Activated T-cell treated with anti-CD3 and anti-CD28 coated beads, Interleukin-2, amount 50 U/mL, for 72 hours (primary cell): ENCODE measurements at places on chromosomes 2 and 18.

DNA sequence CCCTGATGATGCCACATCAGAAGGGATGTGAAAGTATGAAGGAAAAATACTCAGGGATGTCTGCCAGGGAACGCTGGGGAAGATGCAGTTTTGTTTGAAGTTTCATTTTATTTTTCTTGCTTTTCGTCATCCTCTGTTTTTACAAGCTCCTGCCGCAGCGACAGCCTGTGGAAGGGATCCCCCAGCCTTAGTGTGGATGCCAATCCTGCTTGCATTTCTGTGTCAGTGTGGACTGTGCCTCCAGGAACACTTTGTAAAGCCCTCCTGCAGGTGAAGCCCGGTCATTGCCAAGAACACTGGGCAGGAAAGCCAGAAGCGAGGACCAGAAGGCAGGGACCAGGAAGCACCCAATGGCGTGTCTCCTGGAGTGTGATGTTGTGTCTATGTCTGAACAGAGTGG, 234.3 kb downstream of the SEPTIN10 start:
- DNase-seq, result no peak

DNA sequence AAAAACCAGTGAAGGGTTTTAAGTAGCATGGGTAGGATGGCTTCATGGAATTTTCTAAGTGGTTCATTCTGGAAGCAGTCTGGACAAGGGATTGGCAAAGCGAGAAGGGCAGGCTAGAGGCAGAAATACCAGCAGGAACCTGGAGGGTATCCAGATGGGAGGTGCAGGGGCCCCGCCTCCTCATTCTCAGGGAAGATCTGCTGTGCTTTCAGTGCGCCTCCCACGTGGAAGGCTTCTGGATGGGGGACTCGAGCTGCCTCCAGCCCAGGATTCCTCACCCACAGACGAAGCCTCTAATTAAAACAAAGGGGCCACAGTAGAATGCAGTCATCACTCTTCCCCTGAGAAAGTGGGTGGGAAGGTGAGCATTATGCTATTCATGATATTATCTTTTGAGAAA, 79.8 kb downstream of the VSNL1 start:
- DNase-seq, result no peak

GRCh38 chr2:132720393-132720792, 50.4 kb upstream of the LYPD1 start:
- DNase-seq, result no peak

DNA sequence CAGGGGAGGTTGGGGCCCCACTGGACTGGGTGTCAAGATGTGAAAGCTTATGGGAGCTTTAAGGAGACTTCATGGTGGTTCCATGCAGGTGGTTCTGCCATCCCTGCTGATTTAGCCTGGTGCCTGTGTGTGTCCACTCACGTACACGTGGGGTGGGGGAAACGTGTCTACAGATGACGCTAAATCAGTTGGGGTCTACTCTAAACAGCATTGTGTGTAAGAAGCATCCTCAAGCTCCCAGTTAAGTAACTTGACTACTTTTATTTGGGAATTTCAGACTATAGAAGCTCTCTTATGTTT, 47.1 kb downstream of the BCL2L11 start:
- no peak for DNase-seq

GRCh38 chr2:121748202-121748601, 7.2 kb upstream of the TSN start:
- no peak for DNase-seq

- DNase-seq, result peak; percentile 100
Measured at GRCh38 chr18:51197661-51198424, at the start of gene MEX3C. Gene MEX3C, minus strand, starts transcription at chr18:51197681. Its CDS starts 361 bp downstream, at chr18:51197320.

- DNase-seq, result no peak
Measured at GRCh38 chr2:169343202-169343601, 19.1 kb downstream of the LRP2 start.

DNA sequence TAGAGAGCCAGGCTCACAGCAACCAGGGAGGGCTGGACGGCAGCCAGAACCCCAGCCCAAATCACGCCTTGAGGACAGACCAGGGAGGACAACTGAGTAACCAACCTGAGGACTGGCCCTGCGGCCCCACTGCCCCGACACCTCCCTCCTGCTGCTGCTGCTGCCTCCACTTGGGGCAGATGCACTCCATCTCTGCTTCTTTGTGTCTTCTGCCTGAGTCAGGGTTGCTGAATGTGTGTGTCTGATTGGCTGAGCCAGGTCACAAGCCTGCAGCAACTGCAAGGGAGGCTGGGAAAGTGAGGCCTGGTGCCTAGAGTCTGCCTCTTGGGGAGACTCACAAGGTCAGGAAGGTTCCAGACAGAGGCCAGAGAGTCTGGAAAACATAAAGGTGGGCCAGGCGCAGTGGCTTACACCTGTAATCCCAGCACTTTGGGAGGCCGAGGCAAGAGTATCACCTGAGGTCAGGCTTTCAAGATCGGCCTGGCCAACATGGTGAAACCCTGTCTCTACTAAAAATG, 83.4 kb downstream of the ZFP36L2 start:
- DNase-seq, result peak; percentile 68

- no peak for DNase-seq
Measured at GRCh38 chr2:120778244-120778643, 42.6 kb downstream of the GLI2 start.

DNA sequence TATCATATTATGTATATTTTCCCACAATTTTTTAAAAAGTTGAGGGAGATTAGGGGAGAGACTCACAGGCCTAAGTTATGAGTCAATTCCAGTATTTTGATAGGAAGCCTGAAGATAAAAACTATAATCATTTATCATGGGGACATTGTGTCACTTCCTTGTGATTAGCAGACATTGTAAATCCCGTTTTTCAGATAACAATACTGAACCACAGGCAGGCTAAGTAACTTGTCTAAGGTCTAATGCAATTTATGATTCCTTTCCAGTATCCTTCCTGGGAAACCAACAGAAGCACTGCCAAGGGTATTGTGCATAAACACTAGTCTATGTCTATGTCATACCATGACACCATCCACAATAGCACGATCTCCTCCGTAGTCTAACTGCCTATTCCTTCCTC, 235.2 kb upstream of the PIK3C3 start:
- no peak for DNase-seq

DNA sequence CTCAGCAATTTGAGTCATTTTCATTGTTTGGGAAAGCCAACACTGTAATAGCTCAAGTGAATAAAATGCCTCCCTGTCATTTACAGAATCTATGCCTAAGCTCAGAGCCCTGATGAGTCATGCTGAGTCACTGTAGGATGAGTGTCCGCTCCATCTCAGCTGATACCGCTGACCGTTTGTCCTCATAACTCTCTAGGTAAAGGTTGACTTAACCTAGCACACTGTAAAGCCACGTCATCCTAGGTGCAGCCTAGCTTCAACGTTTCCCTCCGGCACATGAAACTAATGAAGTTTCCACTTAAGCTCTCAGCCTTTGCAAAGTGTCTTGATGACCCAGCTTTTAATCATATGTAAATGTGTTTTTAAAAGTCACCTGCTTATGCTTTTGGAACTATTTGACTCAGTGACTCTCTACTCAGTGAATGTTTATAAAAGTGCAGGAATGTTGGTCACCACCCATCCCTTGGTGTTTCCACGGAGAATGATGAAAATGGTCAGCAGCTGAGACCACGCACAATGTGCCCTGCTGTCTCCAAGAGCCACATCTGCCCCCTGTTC, 154.0 kb downstream of the PMAIP1 start:
- DNase-seq, result no peak

DNA sequence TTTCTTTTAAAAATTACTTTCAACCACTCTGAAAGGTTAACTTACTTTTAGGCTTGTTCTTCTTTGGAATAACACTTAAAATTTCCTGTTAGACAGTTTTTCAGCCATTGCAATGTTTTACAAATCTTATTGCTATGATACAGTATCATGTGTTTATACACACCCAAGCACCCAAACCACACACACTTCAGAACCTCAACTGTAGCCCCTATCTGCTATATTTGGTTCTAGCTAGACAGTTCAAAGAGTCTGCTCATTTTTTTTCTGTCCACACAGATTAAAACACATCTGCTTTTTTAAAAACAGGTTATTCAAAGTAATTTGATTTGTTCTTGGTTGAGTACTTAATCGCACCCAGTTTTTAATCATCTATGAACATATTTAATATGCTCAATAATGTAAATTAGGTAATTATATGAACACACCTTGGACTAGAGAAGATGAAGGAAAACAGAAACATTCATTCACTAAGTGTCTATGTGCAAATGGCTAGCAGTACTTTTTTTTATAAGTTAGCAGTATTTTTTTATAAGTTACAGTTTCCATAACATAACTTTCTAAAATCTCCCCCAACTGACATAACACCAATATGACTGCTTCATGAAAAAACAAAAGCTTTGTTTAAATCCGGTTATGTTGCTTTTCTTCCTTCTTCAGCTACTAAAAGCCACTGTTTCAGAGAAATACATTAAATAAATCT, 17.6 kb downstream of the FBXO11 start:
- no peak for DNase-seq

- no peak for DNase-seq
Measured at GRCh38 chr18:68417826-68418225, 297.1 kb downstream of the TMX3 start.

DNA sequence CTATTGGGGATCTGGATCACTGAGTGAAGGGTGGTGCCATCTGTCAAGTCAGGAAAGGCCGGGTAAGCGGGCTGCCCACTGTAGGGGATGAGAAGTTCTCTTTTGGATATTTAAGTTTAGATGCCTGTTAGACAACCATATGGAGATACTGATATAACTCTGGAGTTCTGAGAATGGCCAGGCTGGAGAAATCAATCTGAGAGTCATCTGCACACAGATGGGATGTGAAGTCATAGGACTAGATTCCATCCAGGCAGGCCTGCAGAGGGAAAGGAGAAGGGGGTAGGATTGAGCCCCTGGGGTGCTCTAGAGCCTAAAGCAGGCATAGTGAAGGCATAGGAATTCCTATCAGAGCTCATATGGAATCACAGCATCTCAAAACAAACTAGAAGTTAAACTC, 30.1 kb downstream of the SPRED2 start:
- no peak for DNase-seq

GRCh38 chr2:107735201-107735600, 91.5 kb upstream of the RGPD4 start:
- DNase-seq, result no peak
